ENCODE measurements at places on chromosomes 12 and 14.

DNA sequence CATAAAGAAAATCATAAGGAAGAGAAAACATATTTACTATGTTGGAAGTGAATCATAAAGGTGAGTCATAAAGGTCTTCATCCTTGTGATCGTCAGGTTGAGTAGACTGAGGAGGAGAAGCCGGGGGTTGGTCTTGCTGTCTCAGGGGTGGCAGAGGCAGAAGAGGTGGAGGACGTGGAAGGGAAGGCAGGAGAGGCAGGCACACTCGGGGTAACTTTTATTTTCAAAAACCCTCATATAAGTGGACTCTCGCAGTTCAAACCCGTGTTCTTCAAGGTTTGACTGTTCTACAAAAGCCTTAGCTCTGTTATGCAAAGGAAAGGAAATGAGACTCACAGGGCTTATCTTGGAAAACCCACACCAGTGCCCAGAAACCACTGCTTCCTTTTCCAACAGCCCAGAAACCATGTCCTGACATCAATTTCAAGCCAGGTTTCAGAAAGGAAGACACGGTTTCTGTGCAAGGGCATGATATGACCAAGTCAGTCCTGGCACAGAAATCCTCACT lies 14.0 kb downstream of the SMCO2 start:
- no peak for DNase-seq

DNA sequence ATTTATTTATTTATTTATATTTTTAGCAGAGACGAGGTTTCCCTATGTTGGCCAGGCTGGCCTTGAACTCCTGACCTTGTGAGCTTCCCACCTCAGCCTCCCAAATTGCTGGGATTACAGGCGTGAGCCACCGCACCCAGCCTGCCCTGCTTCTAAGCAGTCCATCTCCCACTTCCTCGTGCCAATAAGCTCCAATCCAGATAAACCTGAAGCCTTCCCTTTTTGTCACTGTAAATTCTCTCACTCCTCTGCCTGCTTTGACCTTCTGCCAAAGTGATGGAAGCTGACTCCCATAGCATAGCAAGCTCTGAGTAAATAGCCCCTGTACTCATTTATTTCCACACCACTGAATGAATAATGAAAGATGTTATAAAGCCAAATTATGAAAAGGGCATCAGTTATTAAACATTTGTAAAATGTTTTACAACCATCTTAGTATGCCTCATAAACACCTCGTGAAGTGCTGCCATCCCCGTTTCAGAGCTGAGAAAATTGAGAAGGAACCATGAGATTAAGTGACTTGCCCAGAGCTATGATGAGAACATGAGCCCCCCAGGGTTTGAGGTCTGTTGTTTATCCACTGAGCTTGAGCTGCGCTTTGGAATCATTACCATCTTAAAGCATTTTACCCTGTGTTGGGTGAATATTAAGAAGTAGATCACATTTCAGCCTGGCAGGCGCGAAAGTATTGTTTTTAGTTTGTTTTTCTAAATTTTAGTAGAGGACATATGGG lies 30.4 kb downstream of the MANSC1 start:
- DNase-seq: peak; percentile 24

DNA sequence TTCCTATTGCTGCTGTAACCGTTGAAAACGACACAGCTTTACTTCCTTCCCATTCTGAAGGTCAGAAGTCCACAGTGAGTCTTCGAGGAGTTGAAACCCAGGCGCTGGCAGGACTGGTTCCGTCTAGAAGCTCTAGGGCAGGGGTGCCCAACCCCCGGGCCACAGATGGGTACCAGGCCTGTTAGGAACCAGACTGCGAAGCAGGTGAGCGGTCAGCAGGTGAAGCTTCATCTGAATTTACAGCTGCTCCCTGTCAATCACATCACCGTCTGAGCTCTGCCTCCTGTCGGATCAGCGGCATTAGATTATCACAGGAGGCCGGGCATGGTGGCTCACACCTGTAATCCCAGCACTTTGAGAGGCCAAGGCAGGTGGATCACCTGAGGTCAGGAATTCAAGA lies 12.6 kb upstream of the SFSWAP start:
- DNase-seq: no peak

DNA sequence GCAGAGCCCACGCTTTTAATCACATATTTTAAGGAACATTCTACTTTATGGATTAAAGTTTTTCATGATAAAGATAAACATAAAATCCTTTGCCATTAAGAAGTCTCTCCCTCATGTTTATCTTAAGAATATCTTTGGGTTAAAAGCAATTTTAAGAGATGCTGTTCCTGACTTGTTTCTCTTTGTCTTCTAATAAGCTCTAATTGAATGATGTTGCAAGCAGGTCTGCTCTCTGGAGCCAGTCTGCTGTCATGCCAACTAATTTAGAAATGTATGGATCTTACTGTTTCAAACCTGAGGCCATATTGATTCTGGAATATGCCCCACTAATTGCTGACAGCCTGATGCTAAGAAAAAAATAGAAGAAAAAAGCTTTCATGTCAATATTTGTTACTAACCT lies 173.6 kb downstream of the TTC8 start:
- DNase-seq: no peak

DNA sequence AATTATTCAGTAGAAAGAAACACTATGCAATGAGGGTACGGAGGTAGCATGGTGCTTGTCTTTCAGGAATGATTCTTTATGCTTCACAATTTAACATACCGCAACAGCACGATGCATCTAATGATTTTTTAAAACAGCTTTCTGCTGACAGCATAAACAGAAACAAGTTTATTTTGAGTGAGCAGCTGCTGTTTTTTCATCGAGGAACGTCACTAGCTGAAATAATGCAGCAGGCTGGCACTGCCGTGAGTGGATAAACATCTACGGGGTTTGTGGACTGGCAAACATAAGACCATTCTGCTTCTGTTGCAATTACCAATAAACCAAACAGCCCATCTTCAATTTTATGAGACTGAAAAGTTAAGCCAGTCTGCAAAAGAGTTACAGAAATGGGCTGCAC lies 871.8 kb downstream of the RPS29 start:
- DNase-seq: no peak

DNA sequence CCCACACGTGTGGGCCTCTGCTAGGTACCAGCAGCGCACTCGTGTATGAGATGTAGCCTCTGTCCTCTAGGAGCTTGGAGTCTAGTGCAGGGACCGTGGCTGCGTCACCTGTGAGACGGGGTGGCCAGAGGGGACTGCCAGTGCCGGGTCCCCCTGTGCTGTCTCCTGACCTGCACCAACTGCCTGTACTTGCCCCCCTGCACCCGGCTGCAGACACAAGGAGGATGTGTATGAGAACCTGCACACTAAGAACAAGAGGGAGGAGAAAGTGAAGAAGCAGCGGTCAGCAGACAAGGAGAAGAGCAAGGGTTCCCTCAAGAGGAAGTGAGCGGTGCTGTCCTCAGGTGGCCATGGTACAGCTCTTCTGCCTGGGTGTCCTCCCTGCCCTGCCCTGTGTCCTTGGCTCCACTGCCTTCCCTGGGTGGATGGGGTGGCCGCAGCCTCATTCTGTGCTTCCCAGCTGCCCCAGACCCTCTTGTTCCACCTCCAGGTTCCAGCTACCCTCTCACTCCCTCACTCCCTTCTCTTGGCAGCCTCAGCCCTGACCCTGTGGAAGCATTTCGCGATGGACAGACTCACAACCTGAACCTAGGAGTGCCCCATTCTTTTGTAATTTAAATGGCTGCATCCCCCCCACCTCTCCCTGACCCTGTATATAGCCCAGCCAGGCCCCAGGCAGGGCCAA lies 9.6 kb downstream of the PTPN6 start:
- DNase-seq: peak; percentile 47

DNA sequence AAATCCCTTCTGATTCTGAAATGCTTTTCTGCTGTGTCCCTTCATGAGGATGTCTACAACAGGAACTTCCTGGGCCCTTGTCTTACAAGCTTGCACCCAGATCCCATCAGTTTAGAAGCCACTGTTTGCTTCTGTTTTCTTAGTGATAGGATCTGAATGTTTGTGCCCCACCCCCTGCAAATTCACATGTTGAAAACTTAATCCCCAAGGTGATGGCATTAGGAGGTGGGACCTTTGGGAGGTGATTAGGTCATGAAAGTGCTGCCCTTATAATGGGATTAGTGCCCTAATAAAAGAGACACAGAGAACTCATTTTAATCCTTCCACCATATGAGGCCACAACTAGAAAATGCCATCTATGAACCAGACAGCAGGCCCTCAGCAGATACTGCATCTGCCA lies 36.0 kb upstream of the GNPNAT1 start:
- no peak for DNase-seq

DNA sequence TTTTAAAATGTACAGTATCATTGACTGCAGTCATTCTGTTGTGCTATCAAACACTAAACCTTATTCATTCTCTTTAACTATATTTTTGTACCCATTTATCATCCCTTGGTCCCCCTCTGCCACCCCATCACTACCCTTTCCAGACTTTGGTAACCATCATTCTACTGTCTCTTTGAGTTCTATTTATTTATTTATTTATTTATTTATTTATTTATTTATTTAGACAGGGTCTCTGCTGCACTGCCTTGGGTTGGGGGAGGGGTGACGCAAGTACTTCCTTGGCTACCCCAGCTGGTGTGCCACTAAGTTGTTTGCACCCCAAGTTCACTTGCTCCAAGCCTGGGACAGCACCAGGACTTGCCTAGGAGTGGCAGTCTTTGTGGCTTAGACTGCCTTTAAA lies 427.8 kb upstream of the NOVA1 start:
- no peak for DNase-seq

- no peak for DNase-seq
Measured at GRCh38 chr12:110704750-110705149, 15.8 kb upstream of the HVCN1 start.

GRCh38 chr12:121436706-121437105 lies 36.8 kb downstream of the RNF34 start:
- no peak for DNase-seq

GRCh38 chr14:58141893-58142292 lies 10.1 kb downstream of the ARMH4 start:
- no peak for DNase-seq

- no peak for DNase-seq
Measured at GRCh38 chr14:35292770-35293561, 784 bp downstream of the PSMA6 start.

- DNase-seq: no peak
Measured at GRCh38 chr12:90170740-90171139, 462.1 kb upstream of the ATP2B1 start.

- DNase-seq: peak; percentile 76
Measured at GRCh38 chr14:64841121-64841651, 38.5 kb downstream of the SPTB start.

- no peak for DNase-seq
Measured at GRCh38 chr12:57731411-57732080, 7.0 kb downstream of the AGAP2 start.

- no peak for DNase-seq
Measured at GRCh38 chr12:32486158-32486557, 86.8 kb downstream of the FGD4 start.

DNA sequence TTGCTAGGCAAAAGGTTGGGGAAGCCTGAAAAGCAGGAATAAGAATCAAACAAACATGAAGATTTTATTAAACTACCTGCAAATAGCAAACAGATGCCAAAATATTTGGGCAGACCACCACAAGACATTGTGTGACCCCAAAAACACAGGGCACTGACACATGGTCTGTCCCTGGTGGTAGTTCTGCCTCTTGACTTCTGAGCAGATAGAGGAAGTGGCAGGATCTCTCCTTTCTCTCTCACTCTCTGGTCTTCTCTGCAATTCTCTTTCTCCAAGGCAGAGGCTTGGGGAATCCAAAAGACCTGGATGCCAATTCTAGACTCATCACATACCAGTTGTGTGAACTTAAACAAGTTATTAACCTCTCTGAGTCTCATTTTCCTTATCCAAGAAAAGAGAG lies 4.3 kb upstream of the PTGDR start:
- DNase-seq: no peak

GRCh38 chr12:49201595-49202295 lies 12.9 kb upstream of the TUBA1A start:
- DNase-seq: peak; percentile 50

- no peak for DNase-seq
Measured at GRCh38 chr14:54489318-54489683, 521 bp upstream of the GMFB start.

DNA sequence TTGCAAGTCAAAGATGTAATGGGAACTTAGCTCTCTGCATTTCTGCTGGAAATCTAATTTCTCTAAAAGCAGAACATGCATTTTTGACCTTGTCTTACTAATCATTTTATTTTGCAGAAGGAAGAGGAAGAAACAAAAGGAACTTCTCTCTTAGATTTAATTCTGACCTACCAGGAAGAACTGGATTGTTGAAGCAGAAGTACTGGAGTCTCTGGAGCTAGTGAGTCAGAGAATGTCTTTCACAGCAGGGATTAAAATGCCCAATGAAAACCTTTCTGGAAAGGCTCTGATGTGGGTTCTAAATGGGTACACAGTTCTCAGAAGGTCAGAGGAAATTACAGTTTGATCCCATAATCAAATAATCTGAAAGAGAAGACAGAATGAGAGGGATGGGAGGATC lies 70.8 kb upstream of the GNG2 start:
- no peak for DNase-seq

- no peak for DNase-seq
Measured at GRCh38 chr14:36522972-36523715, 3.1 kb upstream of the NKX2-1 start.

DNA sequence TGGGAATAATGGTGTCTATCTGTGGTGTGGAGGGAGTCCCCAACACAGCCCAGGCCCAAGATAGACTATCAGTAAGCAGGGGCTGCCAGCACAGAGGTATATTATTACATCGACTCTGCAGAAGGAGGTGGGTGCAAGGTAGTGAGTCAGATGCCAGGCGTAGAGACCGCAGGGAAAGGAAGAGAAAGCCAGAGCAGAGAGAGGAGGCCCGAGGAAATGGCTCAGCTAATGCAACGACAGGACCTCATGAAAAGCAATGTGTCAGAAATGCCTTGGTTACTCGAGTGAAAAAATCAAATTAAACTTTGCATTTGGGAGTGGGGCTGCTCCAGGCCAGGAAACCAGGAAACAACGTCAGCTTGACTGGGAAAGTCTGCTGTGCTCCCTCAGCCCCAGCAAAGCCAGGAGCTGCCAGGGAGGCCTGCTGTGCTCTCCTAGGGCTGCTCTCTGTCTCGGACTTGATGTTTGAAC lies 173.2 kb downstream of the SUDS3 start:
- DNase-seq: no peak

- no peak for DNase-seq
Measured at GRCh38 chr12:28993720-28994119, 155.4 kb upstream of the FAR2 start.

DNA sequence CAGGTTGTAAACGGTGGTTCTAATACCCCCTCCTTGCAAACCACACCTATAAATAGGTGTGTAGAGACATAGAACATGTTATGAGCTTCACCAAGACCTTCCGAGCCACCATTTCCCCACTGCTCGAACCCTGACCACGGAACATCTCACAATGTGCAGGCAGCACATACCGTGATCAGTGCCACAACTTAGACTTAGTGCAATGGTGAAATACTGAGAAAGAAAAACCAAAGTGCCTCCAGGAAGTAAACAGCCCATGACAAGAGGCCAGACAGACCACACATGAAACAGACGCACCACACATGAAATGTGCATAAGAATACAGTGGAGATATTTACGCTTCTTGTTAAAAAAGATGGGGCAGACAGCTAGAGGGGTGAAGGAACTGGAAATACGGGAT lies 166.9 kb upstream of the CCND2 start:
- no peak for DNase-seq

- DNase-seq: no peak
Measured at GRCh38 chr12:50749459-50749882, 14.4 kb upstream of the ATF1 start.

- DNase-seq: no peak
Measured at GRCh38 chr14:31167032-31167431, 40.6 kb downstream of the HECTD1 start.
